ENCODE measurements at places on chromosomes 2 and 18.

DNA sequence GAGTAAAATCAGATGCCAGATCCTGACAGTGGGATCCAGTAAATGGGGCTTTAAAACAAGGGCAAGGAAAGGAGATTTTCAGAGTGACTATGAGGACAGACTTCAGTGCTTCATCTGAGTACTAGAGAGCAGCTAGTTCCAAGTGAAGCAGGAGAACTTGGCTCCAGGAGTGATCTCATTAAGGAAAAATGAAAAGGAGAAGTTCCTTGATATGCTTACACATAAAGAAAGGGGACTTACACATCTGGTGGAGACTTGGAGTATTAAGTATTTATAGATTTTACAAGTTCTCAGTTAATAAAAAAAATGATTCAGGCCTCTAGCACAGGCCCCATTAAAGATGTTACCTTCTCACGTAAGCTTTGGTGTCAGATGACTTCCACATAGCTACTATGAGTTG lies 105.8 kb downstream of the ICOS start:
- no peak for DNase-seq

GRCh38 chr2:120539937-120540718 lies 194.2 kb downstream of the INHBB start:
- no peak for DNase-seq

- no peak for DNase-seq
Measured at GRCh38 chr2:153871231-153872221, at the start of gene GALNT13. GALNT13 (plus strand) TSS chr2:153871922.

DNA sequence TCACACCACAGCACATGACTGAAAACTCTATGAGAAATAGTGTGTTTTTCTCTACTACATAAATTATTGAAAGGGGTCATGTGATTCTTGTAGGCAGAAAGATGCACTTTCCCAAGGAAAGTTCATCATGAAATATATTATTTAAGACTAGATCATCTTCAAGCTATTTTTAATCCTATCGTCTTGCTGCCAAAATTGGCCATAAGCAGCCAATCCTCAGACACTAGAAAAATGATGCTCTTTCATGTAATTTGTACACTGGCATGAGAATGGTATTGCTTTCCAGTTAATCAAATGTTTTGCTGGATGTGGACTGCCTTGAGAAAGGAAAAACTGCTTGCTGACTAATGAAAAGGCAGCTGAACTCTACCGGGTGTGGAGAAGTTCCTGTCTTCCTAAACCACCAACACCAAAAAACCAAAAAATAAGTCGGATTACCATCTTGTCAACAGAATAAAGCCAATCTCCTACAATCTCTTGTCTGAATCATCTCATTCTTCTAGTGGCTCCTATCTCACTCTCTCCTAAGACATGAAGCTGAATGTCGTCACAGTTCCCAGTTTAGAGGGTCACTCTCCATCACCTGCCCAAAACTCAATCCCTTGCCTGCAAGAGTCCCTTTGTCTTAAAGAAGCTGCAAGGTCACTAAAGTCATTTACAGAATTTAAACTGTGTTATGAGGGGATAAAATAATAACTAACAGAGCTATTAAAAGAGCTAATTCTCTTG lies 5.3 kb downstream of the BCL2 start:
- DNase-seq = no peak

DNA sequence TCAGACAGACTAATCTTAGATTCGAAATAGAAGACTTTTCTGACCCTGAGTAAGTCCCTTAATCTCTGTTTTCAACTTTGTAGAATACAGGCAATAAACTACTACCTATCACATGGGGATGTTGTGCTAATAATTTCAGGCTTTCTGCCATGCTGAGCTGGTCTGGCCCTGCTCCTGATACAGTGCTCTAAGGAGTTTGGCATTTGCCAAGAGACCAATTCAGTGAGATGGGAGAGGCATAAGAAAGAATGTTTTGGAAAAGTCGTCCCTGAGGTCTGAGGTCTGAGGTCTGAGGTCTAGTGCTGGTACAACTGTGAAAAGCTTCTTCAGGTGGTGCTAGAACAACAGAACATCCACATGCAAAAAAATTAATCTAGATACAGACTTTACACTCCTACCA lies 35.9 kb upstream of the SP3 start:
- DNase-seq = no peak

DNA sequence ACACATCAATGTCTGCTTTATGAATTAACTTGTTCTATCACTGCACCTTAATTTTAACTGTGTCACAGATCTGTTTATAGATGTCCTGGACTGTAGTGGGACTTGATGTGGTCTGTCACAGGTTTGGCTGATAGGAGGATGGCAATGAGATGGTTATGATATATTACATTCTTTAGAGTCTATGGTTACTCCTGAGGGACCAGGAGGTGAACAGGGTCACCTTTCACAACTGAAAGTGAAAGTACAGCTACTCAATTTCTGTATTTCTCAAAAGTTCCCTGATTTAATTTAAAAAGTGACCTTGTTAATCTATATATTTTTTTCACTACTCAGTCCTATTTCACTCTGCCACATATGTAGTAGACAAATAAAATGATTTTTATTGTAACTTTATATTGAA lies 1284.1 kb upstream of the GYPC start:
- no peak for DNase-seq

GRCh38 chr2:171547720-171548119 lies 25.4 kb downstream of the CYBRD1 start:
- no peak for DNase-seq

DNA sequence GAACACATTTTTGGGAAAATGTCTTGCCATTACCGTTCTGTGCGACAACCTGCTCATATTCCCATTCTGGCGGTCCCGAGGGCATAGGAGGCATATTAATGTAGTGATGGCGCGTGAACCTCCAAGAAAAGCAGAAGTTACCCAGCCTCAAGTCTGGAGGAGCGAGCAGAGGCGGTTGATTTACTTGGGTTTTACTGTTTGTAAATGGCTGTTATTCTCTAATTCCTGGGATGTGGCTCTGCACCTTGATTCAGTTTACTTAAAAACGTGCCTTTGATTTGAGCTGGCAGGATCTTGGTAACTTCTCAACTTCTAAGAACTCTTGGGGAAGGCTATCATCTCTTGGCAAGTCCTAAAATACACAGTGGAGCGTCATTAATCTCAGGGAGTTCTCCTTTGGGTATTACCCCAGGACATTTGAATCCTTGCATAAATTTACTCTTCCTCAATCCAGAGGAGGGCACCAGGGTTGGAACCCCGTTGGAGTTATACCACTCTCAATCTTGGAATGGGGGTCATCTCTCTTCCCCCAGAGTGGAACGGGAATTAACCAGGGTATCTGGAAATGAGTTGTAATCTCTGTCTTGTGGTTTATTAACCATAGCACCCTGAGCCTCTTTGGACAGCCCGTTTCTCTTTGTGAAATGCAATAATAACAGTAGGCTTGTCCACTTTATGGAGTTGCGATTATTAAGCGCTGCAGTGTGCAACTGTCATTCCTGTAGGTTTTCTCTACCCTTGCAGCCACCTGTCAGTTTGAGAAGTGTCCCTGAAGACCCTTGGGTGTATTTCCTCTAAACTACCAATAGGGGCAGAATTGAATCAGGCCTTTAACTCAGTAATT lies 2.1 kb downstream of the HK2 start:
- DNase-seq = no peak

- DNase-seq = no peak
Measured at GRCh38 chr2:237547841-237548416, 18.4 kb upstream of the PRLH start.

DNA sequence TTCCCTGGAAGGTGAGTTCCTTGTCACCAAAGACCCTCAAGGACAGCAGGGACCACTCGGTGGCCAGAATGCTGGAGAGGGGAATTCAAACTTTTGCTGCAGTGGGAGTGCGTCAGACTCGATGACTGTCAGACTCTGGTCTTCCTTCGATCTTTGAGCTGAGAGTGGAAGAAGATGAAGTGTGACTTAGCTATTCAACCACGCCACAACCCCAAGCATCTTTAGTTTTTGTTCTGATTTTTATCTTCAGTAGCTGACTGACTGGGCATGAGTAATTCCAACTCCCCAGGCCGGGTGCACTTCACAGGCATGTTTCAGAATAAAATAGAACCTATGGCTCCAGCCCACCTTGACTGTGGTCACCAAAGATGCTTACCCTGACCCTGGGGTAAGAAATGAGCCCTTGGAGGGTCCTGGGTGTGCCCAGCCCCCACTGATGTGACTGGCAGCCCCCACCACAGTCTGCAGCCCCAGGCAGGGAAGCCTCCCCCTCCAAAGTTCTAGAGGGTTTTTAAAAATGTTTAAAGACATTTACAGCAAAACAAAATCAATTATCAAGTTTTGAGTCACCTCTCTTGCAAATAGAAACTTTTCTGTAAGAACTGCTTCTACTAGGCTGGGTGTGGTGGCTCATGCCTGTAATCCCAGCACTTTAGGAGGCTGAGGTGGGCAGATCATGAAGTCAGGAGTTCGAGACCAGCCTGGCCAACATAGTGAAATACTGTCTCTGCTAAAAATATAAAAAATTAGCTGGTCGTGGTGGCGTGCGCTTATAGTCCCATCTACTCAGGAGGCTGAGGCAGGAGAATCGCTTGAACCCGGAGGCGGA lies 24.9 kb upstream of the YWHAQ start:
- no peak for DNase-seq

DNA sequence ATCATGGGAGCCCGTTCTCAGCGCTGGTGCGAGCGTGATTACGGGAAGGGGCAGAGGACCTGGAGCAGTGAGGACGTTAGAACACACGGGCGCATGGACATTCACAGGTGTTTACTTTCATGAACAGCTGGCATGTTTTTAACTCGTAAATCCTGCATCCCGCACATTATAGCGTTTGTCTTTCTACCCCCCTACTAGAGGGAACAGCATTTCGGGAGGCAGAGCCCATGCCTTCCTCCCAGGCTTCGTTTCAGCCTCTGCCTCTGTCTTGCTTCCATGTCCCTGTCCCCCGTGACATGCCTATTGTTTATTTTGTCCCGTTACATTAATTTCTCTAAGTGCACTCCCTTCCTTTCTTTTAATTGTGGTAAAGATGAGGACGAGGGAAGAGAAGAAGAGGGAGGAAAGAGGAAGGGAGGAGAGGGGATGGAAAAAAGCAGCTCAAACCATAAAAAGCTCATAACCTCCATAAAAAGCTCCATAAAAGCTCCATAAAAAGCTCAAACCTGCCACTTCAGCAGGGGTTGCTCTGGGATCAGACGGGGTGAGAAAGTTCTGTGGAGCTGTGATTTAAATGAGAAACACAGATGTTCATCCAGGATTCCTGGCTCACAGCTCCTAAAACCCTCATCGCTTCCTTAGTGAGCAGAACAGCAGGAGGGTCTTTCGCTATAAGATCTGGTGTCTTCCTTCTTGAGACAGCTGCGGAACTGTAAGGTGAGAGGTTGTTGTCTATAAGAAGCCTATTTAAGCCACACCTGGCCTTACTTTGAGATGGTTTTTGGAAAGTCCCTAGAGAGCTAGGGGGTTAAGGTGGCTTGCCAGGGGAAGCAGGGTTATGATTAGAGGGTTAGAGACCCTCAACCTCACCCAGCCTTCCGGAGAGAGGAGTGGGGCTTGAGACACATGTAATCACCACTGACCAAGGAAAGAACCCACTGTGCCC lies 66.6 kb upstream of the SNTG2 start:
- no peak for DNase-seq

DNA sequence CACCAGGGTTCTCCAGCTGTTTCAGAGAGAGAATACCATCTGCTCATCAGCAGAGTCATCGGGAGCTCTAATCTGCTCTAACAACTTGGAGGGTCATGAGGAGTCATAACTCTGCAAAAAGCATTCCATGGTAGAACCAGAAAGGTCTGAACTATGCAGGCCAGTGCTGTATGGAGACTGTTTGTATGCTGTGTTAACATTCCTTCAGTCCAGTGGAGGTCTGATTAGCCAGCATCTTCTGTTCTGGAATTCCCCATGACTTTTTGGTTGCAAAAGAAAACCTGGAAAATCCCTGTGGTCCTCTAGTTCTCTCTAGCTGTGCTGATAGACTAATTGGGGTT lies 9.4 kb upstream of the ITGB6 start:
- DNase-seq = no peak

DNA sequence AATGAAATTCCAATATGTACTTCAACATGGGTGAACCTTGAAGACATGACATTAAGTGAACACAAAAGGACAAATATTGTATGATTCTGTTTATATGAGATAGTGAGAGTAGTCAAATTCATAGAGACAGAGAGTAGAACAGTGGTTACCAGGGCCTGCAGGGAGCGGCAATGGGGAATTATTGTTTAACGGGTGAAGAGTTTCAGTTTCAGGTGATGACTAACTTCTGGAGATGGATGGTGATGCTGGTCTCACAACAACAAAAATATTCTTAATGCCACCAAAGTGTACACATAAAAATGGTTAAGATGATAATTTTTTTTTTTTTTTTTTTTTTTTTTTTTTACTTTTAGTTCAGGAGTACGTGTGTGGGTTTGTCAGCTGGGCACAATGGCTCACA lies 109.4 kb upstream of the TMEM200C start:
- no peak for DNase-seq

GRCh38 chr2:219368690-219369191 lies 19.0 kb downstream of the DNPEP start:
- no peak for DNase-seq

GRCh38 chr18:48781163-48781987 lies 169.4 kb downstream of the SMAD7 start:
- DNase-seq = no peak

All from effector CD4-positive, alpha-beta T cell (primary cell).